ENCODE measurements at places on chromosomes 4 and X.
A peak's percentile ranks its signal among the peaks of the same experiment; 100 is the strongest.

- DNase-seq, result no peak
Observed at GRCh38 chr4:182648766-182649165, 268.4 kb downstream of the DCTD start.

GRCh38 chr4:137310593-137311490 lies 221.5 kb downstream of the PCDH18 start:
- DNase-seq, result no peak

GRCh38 chr4:92885632-92886031 lies 581.9 kb downstream of the GRID2 start:
- DNase-seq, result no peak

DNA sequence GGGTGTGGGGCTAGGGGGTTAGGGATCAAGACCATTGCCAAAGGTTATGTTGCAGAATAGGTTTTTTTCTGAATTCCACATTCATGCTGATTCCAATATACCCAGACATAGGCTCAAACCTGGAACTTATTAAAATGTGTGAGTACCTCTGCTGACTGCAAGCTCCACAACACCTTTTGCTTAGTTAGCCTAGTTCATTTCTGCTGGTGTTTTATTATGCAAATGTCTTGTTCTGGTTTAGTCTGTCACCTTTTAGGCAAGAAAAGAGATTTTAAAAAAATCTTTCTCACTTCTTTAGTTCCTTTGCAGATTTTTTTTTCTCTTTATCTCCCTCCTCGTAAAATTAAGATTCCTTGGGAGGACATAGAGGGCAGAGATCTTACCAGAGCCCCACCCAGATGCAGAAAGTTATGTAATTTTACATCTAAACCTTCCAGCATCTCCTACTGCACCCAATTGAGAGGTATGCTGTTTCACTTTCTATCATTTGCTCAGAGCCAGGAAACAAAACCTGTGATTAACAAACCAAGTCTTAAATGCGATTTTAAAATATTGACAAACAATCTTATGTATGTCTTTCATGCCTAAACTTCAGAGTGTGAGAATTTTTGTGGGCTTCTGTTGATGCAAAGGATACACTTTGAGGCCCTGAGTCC lies 190.7 kb upstream of the CLNK start:
- no peak for DNase-seq

DNA sequence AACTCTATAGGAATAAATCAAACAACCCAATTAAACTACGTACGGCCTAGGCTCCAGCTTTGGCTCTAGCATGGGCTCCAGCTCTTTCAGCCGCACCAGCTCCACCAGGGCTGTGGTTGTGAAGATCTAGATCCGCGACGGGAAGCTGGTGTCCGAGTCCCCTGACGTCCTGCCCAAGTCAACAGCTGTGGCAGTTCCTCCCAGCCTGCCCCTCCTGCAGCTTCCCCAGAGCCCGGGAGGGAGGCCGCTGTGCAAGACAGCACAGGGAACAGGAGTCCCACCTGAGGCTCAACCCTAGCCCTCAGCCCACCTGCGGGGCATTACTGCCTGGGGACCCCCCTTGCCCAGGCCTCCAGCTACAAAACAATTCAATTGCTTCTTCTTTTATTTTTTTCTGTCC lies 2680.3 kb downstream of the PCDH7 start:
- DNase-seq, result no peak

DNA sequence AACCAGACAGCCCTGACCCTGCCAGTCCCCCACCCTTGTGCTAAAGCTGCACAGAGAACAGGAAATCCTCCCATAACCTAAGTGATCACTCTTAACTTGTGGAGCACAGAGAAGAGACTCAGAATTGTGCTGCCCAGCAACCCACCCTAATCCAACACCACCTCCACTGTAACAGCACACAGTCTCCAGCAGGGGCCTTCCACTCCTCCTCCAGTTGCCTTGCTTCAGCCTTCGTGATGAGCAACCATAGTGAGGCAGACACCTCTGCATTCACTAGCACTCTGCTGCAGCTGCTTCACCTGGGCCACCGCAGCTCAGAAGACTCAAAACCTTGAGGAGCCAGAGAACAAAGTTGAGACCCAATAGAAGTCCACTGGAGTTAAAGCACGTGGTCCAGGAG lies 7.9 kb upstream of the UGT2B4 start:
- no peak for DNase-seq

- DNase-seq, result no peak
Observed at GRCh38 chr4:66736606-66737005, 808.7 kb downstream of the CENPC start.

GRCh38 chrX:54633641-54634040 lies 103.6 kb downstream of the GNL3L start:
- DNase-seq, result no peak

DNA sequence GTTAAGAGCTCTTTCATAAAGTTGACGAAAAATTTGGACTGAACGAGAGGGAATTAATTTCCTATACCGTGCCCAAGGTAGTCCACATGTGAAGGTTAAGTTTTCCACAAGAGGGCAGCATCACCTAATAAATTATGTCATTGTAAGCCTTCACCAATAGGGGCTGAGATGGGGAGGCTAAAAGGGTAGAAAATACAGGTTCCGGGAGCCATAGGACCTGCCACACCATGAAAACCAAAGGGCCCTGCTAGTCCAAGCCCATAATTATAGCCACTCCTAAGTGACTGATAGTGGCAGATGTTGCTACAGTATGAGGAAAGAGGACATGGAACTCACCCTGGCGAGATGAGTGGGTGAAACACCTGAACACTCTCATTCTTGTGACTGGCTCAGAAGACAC lies 122.2 kb downstream of the SHROOM4 start:
- peak; percentile 39 for DNase-seq

GRCh38 chr4:12633053-12633651 lies 851.0 kb downstream of the RAB28 start:
- peak; percentile 38 for DNase-seq

GRCh38 chr4:138910914-138911336 lies 104.7 kb upstream of the NOCT start:
- DNase-seq, result no peak

DNA sequence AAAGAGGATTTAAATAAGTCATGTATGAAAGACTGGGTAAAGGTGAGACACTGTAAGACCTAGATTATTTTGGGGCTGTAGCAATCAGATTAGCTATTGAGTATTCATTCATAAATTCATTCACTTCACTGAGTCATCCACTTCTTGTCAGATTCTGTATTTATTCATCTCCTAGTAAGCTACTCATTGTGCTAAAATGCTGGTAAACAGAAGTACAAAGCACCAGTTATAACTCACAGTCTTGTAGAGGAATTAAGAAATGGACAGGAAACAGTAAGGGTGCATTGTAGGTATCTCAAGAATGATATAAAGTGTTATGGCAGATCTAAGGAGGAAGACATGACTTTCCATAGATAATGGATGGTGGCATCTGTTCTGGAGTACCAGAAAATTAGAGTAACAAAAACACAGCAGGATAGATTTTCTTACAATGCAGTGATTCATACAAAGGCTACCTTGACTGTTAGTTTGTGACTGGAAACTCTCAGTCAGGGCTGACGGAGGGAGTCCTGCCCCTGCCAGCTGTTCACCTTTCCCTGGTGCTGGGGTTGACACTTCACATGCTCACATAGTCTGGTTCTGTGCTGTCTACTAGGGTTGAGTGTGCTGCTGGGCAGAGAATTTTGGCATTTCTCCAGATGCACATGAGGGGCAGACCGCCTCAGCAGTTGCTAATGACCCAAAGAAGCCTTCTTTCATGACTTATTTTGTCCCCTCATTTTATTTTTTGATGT lies 26.5 kb upstream of the HAND2 start:
- no peak for DNase-seq

- DNase-seq, result no peak
Observed at GRCh38 chrX:52852110-52852860, 15.6 kb downstream of the XAGE3 start.

- DNase-seq, result no peak
Observed at GRCh38 chrX:119429471-119429870, 30.3 kb downstream of the SLC25A43 start.

DNA sequence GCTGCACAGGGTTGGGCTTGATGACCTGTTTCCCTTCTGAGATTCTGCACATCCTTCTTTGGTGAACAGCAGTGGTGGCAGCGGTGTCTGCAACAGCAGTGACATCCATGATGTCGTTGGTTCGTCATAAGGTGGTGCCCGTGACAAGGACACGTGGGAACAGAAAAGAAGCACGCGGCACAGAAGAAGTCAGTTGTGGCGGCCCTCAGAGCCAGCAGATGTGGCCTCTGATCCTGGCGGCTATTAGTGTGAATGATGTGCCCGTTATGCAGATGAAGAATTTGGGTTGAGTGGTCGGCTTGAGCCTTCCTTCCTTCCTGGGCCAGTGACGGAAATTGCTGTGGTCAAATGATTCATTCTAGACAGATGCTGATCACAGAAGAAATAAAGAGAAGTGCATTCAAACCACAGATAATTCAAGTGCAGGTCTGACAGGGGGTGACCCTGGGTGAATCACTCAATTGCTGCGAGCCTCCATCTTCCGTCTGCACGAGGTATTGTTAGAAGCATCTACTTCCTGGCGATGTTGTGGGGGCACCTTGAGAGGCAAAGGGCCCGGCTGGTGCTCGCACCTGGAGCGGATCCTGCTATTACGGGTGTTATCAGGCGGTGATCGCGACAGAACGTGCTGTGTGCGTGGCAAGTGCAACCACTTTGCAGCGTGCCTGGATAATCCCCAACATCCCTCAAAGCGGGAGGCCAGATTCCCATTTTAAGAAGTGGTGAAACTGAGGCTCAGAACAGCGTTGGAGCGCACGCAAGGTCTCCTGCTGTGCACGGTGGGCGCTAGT lies 215.2 kb upstream of the PSAPL1 start:
- no peak for DNase-seq

- no peak for DNase-seq
Observed at GRCh38 chr4:41145571-41146078, 68.7 kb downstream of the APBB2 start.

DNA sequence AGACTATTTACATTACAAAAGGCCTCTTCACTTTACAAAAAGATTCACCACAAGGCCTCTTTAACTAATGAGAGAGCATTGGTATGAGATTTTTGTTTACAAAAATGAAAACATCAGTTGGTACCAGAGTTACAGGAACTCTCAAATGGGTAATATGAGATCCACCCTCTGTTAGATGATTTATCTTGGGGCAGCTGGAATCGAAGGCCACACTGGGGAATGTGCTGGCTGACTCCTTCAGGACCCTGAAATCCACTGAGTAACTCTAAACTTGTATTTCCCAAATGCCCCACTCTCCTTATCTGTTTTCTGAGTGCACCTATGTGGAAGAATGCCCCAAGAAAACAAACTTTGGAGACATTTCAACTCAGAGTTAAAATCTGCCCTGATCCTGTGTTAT lies 232.9 kb upstream of the F9 start:
- DNase-seq, result no peak

DNA sequence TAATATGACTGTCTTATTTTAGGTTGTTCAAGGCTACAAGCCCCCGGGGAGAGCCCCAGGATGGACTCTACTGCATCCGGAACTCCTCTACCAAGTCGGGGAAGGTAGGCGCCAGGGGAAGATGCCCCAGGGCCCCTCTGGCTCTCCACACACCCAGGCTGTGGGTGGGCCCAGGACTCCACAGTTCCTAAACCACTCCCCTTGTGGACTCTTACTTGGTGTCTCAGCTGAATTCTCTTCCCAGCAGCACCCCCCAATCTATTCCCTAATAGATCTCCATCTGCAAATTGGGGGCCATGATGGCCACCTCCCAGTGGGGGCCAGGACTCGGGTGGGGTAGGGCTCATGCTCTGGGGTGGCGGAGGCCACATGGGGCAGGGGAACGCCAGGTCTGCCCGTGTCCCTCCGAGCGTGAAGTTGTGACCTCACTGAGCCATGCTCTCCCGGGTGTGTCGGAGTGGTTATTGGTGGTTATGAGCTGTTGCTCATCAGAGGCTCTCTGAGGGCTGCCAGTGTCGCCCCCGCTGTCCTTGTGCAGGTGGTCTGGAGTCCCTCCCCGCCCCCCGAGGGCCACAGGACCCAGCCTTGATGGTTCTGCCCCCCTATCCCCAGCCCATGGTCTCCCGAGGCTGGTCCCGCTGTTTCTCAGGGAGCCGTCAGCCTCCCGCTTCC lies 11.2 kb upstream of the ADD1 start:
- DNase-seq, result peak; percentile 87

DNA sequence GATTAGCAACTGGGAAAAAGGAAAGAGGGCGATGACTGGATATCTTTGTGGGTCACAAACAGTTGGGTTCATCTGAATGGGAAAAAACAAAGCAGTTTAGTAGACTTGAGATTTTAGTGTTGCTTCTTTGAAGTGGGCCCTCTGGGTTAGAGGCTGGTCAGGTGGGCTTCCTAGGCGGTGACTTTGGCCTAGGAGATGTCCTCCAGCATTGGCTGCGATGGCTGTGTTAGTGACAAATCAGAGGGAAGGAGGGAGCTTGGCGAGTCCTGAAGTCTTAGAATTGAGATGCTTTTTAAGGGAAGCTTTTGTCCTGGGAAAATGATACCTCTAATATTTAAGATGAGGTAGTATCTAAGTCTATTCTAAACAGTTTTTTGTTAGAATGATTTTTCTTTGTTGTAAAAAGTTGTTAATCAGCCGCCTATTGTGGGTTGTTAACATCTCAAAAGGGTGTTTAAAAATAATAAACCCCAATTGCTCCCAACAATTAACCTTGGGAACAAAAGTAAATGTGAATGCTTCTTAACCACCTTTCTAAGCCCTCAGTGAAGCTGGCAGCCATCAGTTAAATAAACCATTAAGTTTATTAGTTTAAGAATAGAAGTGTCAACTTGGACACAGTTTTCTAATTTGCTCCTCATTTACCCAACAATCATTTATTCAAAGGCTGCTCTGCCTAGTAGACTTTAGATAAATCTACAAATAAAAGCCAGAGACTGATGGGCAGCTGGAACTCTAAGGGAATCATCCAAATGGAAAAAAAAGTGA lies 31.7 kb downstream of the DLG3 start:
- no peak for DNase-seq

DNA sequence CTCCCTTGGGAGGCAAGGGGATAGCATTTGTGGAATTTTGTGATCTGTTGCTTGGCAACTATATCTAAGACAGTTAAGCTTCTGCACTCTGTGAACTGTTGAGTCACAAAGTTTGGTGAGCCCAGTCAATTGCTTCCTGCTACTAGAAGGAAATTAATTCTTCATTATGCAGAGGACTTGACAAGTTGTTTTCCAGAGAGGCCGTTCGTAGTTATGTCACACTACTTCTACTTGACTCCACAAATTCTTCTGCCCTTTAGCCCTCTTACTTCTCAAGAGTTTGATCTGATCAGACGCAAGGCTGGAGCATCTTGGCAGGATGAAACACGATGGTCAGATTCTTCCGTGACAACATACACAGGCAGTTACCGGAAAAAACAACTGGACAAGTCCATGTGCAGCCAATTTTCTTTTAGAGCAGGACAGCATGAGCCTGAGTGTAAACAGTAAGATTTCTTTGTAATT lies at the start of gene C4orf51:
TSS of gene C4orf51 (plus strand) at position 156 of the 465 bp plus-strand sequence. CDS start at position 214, 58 bp downstream.
- DNase-seq, result no peak

- no peak for DNase-seq
Observed at GRCh38 chrX:44003975-44004374, 30.8 kb upstream of the NDP start.

GRCh38 chr4:89939546-89939945 lies 44.9 kb downstream of the MMRN1 start:
- DNase-seq, result no peak
